ENCODE measurements at places on chromosomes 11 and 22.

DNA sequence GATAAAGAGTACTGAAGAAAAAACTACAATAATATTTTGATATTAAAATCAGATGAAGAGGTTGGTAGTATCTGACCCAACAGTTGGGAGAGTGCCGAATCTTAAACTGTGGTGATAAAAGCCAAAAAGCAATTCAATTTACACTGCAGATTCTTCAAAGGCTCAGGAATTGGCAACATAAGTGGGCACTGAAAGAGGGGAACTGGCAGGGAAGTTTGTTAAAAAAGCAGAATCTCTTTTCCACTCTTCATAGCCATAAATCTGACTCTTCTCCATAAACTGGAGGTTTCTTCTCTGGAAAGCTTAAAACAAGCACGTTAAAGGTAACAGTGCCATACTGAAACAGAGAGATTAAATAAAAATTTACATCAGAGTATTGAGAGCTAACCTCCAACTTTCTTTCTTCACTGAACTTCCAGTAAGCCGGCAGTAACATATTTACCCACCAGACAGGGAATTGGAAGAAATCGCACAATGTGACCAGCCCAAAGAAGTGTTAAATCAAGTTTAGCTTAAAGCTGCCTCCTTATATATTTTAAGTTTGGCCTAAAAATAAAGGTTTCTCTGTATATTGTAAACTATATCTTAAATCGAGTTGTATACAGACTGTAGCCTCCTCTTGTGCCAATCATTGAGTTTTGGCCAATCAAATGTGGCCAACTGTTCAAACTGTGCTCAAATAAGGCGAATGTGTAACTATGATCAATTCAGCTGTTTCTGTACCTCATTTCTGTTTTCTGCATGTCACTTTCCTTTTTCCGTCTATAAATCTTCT is 358.3 kb downstream of the NXPE2 start:
- DNase-seq: no peak

- no peak for DNase-seq
These were observed 11.8 kb downstream of the PATZ1 start for GRCh38 chr22:31334329-31334728.

DNA sequence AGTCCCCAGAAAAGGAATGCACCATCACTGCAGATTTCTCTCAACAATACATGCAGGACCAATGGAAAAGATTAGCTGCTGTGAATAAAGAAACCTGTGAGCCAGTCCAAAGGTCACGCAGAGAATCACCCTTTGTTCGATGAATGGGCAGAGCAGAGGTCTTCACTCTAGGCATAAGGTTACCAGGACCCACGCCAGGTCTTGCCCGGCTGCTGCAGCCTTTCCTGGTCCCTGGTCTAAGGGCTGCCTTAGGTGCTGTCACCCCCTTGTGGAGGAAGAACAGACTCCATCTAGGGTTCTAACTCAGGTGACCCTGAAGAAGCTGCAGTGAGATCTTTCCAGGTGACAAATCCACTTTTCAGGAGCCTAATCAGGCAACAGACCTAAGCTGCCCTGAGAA is 29.0 kb upstream of the NAP1L4 start:
- DNase-seq: peak; percentile 70

DNA sequence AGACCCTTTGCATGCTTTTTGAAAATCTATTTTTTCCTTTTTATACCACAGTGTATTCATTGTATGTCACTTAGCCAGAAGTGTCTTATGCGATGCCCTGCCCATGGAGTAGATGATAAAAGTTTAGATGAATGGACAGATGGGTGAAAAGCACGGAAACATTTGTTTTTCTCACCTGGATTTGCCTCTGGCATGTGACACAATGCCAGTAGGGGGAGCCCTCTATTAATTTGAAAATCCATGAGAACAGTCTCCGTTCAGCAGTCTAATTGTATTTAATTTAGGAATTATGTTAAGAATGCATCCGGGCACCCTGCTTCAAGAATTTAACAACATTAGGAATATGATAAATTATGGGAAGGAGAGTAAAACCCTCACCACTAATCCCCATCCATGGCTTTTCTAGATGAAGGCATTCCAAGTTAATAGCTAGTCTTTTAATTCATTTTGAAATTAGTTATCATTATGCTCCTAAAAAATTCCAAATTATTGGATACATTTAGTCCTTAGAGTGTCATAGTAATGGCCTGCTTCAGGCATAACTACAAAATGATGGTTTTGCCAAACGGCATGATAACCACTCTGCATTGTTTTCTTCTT is 55.3 kb upstream of the ALKBH3 start:
- peak; percentile 41 for DNase-seq

DNA sequence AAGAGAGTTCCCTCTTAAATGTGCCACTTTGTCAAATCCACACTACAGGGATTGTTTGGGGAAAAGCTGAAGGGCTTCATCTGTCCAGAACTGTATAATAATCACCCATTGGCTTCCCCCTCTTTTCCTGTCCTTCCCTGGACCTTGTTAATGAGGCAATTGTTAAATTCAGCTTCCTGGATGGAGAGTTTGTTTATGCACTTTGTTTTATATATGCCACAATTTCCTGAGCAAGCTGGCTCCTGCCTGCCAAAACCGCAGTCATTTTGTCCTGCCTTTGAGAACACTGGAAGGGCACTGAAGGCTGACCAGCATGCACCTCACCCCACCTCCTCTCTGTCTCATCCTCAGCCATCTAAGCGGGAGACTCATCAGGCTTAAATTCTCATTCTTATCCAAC is 86.2 kb downstream of the MSANTD4 start:
- no peak for DNase-seq

DNA sequence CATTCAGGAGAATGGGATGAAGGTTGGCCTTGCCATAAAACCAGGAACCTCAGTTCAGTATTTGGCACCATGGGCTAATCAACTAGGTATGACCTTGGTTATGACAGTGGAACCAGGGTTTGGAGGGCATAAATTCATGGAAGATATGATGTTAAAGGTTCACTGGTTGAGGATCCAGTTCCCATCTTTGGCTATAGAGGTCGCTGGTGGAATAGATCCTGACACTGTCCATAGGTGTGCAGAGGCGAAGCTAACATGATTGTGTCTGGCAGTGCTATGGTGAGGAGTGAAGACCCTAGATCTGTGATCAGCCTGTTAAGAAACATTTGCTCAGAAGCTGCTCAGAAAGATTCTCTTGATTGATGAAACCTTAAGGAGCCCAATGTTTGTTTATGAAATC is 5.7 kb downstream of the NF2 start:
- DNase-seq: peak; percentile 25

- DNase-seq: no peak
These were observed 5.6 kb downstream of the CLCF1 start for GRCh38 chr11:67367761-67368227.

DNA sequence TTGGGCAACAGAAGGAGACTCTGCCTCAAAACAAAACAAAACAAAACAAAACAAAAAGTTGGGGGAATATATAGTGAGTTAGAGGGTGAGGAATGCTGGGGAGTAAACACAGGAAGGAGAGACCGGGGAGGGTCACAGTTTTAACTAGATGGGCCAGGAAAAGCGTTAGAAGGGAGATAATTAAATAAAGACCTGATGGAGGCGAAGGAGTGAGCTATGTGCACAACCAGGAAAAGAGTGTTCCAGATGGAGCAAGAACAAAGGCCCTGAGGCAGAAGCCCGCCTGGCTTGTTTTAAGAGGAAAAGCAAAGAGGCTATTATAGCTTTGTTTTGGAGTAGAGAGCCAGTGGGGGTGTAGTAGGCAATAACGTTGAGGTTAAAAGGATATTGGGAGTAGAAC is 4.8 kb upstream of the PLA2G6 start:
- DNase-seq: no peak

DNA sequence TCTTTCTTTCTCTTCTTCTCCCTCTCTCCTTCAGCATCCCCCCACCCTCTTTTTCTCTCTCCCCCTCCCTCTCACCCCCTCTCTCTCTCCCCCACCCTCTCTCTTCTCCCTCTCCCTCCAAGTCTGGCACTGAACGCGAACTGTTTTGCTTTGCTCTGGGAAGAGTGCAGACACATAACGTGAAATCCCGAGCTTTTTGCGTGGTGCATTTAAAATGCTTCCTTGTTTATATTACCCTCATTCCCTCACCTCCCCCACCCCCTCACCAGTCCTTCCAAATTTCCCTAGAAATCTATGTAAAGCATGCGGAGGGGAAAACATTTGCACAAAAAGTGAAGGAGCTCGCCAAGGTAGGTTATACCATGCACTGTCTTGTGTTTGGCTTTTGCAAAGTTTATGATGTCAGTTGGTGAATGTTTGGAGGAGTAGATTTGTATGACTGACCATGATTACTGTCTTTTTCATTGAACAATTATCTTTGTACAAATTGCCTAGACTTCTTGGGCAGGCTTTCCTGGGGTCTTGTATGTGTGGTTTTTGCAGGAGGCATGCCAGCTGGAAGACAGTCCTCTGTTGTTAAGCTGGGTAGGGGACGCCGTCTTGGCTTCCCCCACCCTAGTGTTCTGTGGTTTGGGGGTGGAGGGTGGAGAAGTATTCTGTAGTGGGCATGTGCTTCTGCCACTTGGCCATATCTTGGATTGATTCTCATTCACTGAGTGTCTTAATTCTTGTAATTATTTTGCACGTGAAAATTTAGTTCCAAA is 123.7 kb upstream of the HSD17B12 start:
- DNase-seq: no peak

DNA sequence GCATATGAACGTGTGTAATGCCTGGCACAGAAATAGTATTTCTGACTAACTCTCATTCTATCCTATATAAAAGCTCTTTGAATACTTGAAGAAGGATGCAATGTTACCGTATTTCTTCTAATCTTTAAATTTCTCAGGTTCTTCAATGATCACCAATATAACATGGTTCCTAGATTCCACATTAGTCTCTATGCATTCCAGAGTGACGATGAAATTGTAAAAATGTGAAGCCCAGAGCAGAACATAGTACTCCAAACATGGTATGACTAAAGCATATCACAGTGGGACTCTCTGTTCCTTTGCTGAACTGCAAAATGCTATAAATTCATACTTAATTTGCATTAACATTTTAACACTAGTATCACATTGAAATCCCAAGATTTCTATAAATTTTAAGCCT is 877.6 kb upstream of the CHORDC1 start:
- DNase-seq: peak; percentile 13

- DNase-seq: no peak
These were observed 141.6 kb downstream of the MYO18B start for GRCh38 chr22:25883482-25884033.

- DNase-seq: peak; percentile 4
These were observed 460.8 kb upstream of the CNTN5 start for GRCh38 chr11:98559961-98560360.

- DNase-seq: peak; percentile 37
These were observed 131.3 kb downstream of the AASDHPPT start for GRCh38 chr11:106208760-106209159.

- no peak for DNase-seq
These were observed 12.8 kb downstream of the PRR5 start for GRCh38 chr22:44714703-44715350.

GRCh38 chr11:58006940-58007339 is 16.7 kb upstream of the OR9Q1 start:
- no peak for DNase-seq

DNA sequence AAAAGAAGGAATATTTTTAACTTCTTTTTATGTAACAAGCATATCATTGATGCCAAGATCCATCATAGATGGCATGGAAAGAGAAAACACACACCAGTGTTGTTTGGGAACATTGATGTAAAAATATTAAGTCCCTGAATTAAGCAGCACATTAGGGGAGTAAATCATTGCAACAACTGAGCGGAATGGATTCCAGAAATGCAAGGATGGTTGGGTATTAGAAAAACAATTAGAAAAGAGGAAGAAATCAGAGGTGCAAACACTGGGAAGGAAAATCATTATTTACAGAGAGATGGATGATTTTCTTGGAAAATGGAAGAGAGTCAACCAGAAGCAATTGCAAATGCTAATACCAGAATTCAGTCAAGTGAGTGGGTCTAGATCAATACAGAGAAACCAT is 8.1 kb downstream of the SMIM38 start:
- no peak for DNase-seq

GRCh38 chr11:113113801-113114704 is 152.8 kb downstream of the NCAM1 start:
- peak; percentile 63 for DNase-seq

DNA sequence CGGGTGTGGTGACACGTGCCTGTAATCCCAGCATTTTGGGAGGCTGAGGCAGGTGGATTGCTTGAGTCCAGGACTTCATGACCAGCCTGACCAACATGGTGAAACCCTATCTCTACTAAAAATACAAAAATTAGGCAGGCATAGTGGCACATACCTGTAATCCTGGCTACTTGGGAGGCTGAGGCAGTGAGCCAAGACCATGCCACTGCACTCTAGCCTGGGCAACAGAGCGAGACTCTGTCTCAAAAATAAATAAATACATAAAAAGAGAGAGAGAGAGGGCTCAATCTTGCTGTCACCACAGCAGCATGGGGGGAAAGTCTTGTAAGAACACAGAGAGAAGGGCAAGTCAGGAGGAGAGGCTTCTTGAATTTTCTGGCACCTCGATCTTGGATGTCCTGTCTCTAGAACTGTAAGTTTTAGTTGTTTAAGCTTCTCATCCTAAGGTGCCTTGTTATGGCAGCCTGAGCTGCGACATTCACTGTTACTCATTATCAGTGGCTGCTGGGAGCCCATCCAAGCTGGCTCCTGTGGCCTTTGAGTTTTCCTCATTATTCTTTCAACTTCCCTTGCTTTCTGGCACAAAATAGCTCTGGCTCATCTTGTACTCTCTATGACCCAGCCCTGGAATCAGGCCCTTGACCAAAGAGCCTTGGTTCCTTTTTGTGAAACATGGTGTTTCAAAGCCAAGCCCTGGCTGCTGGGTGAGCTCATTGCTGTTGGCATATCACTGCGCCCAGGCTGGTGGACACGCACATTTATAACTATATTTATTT is 8.0 kb upstream of the PSMC3 start:
- DNase-seq: no peak

DNA sequence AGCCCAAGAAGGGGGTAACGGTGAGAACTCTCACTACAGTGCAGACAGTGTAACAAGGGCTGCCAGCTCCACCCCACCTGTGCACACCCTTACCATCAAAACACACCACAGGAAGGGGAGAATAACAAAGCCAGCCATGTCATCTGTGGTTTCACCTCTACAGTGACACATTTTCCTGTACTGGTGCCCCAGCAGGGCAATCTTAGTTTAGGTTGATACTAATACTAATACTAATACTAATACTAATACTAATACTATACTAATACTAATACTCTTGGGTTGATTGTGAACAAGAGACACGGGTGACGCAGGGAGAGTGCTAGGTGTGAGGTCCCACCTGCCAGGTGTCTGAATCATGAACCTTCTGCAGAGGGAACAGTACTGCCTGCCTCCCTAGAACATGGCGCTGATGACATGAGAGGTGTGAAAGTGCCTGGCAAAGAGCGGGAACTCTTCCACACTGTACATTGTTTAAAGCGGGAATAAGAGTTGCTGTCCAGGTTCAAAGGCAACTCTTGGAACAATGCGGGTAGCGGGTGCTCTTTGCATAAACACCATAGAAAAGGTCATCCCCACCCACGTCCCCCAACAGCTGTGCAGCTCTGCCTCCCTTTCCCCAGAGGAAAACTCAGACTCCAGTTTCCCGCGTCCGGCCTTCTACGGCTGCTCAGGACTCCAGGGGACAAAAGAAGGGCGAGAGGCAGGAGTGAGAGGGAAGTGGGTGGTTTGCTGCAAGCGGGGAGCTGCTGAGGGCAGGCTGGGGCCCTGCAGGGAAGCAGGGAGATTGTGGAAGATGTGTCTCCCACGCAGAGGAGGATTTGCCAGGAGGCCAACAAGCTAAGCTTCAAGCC is 25.0 kb upstream of the TMPRSS4 start:
- DNase-seq: no peak

Measured in mesendoderm (in vitro differentiated cells).